ENCODE measurements at places on chromosomes 4 and X.
A peak's percentile ranks its signal among the peaks of the same experiment; 100 is the strongest.

DNA sequence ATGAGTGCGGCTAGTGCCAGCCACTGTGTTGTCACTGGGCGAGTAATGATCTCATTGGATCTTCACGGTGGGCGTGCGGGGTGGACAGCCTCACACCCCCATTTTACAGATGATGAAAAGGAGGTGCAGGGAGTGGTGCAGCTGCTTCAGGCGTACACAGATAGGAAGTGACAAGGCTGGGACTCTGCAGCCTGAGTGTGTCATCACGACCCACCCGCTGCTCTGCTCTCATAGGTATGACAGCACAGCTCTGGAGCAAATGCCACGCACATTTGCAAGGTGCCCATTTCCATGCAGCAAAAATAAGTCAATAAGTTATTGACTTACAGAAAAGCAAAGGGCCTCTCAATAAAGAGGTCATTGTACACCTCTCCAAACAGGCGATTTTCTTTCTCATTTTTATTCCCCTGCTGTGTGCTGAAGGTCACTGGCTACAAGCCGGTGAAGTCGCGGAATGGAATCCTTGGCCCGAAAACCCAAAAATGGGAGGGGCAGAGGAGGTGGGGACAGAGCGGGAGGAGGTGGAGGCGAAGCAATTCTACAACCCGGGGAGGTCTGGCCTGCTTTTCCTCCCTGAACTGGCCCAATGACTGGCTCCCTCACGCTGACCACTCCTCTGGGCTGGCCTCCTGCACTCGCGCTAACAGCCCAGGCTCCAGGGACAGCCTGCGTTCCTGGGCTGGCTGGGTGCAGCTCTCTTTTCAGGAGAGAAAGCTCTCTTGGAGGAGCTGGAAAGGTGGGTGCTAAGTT is at the start of gene SOD3:
TSS of gene SOD3 (plus strand) at position 658 of the 750 bp plus-strand sequence. CDS start 3,949 bp downstream, outside the sequence.
- DNase-seq, result no peak

- no peak for DNase-seq
Observed at GRCh38 chrX:8319359-8319758, 145.3 kb upstream of the VCX3B start.

DNA sequence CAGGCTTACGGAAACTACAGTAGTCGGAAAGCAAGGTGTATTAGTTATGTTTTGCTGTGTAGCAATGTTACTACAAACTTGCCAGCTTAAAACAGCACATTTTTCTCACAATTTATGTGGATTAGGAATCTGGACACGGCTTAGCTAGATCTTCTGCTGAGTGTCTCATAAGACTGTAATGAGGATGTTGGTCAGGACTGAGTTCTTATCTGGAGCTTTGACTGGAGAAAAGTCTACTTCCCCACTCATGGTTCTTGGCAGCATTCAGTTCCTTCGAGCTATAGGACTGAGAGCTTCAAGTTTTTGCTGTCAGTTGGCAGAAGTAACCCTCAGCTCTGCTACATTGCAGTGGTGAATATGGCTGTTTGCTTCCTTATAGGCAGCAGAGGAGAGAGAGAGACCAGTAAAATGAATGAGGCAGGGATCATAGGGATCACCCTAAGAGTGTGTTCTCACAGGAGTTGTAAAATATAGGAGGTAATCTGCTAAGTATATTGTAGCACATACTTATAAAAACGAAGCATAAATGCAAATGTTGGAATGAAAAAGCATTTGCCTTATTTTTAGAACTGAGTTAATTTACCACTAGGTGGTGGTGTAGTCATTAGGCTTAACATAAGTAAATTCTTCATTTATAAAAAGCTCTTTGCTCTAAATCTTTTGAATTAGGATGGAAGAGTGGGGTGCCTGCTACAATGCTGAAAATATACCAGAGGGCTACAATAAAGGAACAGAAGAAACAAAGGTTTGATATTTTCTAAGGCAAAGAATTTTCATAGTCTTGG is 38.6 kb downstream of the ALG13 start:
- DNase-seq, result no peak

DNA sequence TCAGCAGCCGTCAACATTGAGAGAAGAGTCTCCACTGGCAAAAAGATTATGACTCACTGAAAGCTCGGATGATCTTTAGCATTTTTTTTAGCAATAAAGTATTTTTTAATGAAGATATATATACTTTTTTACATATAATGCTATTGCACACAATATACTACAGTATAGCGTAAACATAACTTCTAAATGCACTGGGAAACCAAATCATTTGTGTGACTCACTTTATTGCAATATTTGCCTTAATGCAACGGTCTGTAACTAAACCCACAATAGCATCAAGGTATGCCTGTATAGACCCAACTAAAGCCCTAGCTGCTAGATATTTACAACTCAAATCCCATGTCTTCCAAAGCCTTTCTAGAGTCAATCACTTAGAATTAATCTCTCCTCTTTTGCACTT is 52.3 kb upstream of the EDNRA start:
- DNase-seq, result no peak

GRCh38 chr4:174521800-174522182 is 497 bp downstream of the HPGD start:
- peak; percentile 35 for DNase-seq

GRCh38 chr4:87179751-87180150 is 40.7 kb downstream of the KLHL8 start:
- DNase-seq, result no peak

- no peak for DNase-seq
Observed at GRCh38 chrX:86806786-86807185, 658.5 kb downstream of the DACH2 start.

DNA sequence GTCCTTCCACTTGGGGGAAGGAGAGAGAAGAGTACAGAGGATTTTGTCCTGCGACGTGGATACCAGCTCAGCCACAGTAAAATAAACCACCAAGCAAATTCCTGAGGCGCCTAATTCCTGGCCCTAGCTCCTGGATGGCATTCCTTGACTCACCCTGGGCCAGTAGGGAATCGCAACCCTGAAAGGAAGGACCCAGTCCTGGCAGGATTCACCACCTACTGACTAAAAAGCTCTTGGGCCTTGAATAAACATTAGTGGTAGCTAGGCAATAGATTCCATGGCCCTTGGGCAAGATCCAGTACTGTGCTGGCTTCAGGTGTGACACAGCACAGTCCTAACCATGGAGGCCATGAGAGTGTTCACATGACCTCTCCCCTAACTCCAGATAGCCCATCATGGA is 45.6 kb downstream of the GABRA3 start:
- DNase-seq, result no peak

DNA sequence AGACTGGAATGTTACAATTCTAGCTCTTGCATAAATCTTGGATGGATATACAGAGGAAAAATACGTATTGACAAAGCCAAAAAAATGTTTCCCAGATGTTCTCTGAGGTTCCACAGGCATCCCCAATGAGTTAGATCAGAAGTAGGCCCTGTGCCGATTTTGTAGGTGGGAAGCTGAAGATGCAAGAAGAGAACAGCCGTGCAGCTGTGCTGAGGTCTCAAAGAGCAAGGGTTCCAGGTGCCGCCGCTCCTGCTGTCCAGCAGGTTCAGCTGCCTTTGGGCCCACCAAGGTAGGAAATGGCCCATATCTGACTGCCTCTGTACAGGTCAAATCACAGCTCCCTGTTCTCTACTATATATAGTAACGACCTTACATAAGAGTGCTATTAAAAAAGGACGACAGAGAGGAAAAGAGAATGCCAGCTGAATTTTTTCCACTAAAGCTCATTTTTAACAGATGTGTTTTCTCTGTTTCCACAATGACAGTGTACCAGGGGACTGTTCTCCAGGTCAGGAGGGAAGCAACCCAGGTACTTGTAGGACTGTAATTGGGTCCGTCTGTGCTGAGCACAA is 155.6 kb downstream of the CBR4 start:
- DNase-seq, result no peak

GRCh38 chrX:13778916-13779315 is 38.0 kb downstream of the GPM6B start:
- DNase-seq, result no peak

DNA sequence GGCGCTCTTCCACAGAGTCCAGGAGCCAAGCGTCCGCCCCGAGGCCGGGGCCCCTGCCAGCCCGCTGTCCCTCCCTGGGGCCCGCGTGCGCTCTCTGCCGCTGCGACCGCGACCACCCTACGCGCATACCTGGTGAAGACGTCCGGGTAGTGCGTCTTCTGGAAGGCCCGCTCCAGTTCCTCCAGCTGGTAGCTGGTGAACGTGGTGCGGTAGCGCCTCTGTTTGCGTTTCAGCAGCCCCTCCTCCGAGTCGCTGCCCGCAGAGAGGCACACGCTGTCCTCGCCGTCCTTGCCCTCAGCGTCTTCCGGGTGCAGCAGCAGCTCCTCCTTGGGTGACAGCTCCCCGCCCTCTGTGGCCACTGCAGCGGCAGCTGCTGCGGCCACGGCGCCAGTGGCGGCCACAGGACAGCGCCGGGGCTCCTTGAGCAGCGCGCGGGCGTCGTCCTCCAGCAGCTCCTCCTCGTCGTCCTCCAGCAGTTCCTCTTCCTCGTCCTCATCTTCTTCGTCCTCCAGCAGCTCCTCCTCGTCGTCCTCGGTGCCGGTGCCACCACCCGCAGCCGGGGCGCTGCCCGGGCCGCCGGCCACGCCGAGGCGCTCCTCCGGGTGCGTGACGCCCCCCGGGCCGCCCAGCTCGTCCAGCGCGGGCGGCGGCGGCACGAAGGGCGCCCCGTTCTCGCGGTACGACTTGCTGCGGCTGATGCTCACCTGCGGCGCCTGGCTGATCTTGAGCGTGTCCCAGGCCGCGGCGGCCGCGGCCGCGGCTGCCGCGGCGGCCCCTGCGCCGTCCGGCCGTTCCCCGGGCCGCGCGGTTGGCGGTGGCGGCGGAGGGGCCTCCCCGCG is 2.8 kb downstream of the ARX start:
- DNase-seq, result no peak

DNA sequence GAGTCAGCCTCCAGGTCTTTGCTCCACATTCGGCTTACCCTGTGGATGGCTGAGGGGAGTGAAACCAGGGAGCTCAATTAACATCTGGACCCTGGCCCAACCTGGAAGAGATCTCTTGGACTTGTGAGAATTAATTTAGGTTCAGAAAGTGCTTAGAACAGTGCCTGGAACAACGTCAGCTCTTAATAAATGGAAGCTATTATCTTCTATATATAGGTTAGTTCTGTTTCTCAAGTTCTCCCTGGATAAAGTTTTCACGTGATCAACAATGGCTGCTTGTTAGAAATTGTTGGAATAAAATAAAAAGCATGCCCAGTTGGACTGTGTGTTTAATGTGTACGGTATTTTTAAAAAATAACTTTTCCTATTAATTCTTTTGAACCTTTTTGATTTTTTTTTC is 80.8 kb downstream of the TRIML1 start:
- DNase-seq, result no peak

DNA sequence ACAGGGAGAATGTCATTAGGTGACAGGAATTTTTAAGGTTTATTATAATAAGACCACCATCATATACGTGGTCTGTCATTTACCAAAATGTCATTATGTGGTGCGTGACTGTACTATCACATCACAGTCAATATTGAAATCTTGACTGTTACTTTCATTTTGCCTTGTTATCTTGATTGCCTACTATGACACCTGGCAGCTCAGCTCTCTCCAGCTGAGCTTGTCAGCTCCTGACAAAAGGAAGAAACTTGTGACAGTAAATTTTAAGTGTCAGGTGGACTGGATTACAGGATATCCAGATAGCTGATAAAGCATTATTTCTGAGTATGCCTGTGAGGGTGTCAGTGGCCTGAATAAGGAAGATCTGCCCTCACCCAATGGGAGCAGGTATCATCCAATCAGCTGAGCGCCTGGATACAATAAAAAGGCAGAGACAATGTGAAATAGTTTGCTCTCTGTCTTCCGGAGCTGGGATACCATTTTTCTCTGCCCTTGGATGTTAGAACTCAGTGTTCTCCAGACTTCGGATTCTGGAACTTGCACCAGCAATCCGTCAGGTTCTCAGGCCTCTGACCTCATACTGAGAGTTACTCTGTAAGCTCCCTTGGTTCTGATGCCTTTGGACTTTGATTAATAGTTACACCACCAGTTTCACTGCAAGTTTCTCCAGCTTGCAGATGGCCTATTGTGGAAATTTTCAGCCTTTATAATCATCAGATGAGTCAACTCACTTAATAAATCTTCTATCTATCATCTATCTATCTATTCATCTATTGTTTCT is 1454.7 kb upstream of the IGFBP7 start:
- DNase-seq, result no peak

GRCh38 chr4:159341522-159341921 is 238.6 kb downstream of the RAPGEF2 start:
- no peak for DNase-seq

DNA sequence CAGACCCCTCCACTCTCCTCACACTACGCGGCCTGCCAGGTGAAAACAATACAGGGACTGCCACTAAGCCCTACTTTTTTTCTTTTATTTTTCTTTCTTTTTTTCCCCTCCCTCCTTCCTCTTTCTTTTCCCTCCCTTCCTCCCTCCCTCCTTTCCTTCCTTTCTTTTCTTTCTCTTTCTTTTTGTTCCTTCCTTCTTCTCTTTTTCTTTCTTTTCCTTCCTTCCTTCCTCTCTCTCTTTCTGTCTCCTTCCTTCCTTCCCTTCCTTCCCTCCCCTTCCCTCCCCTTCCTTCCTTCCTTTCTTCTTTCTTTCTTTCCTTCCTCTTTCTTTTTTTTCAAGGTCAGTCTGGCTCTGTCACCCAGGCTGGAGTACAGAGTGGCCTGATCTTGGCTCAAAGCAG is 41.9 kb downstream of the RWDD4 start:
- no peak for DNase-seq

GRCh38 chr4:40998675-40999358 is 215.5 kb downstream of the APBB2 start:
- no peak for DNase-seq

- DNase-seq, result no peak
Observed at GRCh38 chrX:136468391-136469103, 19.2 kb upstream of the BRS3 start.

DNA sequence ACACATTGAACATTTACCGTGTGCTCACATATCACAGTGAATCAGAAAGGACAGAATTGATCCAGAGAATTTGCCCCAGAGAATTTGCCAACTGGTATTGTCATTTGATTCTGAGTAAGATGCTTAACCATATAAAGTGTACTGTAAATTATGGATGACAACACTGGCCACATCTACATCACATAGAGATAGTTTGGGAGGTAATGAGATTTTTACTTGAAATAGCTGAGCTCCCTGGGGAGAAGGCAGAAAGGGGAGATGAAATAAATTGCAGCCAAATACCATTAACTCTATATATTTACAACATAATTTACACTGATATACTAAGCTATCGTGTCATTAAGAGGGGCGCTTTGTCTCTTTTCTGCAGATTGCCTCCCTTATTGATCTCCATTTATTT is 564.0 kb downstream of the KCNIP4 start:
- no peak for DNase-seq

GRCh38 chr4:142824368-142824767 is 21.7 kb downstream of the INPP4B start:
- no peak for DNase-seq
